ENCODE measurements at places on chromosomes 7 and 10.

- DNase-seq, result no peak
Observed at GRCh38 chr7:157700231-157701005, 363.6 kb downstream of the DNAJB6 start.

GRCh38 chr7:51000956-51001355, 218.3 kb upstream of the GRB10 start:
- DNase-seq, result no peak

- no peak for DNase-seq
Observed at GRCh38 chr10:103493916-103494877, 692 bp downstream of the NEURL1 start.

- no peak for DNase-seq
Observed at GRCh38 chr7:103389263-103389662, 41.8 kb downstream of the PSMC2 start.

DNA sequence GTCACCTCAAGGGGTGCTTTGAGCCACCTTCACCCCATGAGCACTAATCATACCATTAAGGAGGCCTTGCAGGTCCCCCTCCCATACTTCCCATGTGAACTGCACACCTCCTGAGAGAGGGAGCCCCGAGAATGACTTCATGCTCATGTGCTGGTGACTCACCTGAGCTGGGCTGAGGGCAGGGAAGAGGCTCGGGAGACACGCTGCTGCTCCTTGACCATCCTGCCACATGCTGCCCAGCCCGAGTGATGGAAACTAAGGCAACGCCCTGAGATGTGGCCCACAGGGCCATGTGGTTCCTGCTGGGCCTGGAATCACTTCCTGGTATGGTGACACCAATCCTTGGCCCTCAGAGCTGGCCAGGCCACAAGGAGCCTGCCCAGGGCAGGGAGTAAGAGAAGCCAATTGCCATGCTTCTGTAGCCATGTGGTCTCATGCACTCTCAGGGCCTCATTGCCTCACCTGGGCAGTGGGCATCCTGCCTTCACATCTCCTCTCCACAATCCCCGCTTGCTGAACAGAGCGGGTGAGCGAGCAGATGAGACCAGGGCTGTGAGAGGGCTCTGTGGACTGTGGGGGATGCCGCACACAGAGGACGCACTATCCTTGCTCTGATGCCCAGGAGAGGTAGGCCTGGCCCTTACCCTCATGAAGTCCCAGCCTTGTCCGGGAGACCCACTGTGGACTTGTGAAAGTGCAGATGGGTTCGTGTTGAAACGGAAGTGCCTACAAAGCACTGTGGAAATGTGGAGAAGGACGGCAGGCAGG, 18.3 kb upstream of the PPIF start:
- DNase-seq, result no peak

DNA sequence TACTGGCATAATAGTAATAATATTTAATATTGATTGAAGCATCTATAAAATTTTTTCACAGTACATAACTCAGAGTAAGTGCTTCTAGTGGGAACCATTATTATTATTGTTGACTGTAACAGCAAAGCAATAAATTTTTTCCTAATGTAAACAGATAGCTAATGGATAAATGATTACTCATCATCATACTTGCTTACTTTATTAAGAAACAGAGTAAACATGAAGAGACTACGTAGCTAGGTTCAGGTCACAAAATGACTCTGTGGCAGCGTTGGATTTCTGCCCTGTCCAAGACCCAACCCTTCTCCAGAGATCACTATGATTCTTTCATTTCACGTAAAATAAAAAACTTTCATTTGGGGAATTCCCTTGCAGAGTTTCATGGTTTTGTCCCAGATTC, 8.3 kb upstream of the ABCB5 start:
- no peak for DNase-seq

DNA sequence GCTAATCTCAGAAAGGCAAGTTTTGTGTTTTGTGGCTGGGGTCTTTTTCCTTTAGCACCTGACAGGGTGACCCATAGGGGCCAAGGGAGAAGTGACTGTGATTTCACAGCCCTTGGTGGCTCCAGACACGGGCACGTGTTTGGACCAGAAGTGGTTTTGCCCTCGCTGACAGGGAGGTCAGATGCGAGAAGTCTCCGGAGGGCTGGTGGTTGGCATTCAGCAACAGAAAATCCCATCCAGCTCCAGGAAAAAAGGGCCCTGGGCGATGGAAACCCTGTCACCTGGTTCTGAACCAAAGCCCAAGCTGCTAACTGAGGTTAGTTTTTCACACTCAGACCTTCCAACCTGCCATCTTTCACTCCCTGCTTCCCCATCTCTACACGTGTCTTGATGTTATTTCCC, 272.9 kb downstream of the TRIL start:
- no peak for DNase-seq

- DNase-seq, result no peak
Observed at GRCh38 chr10:35921866-35922350, 279.8 kb upstream of the FZD8 start.

GRCh38 chr10:37552881-37553280, 304.5 kb downstream of the ZNF248 start:
- DNase-seq, result no peak

- DNase-seq, result no peak
Observed at GRCh38 chr10:22365233-22365632, 19.9 kb downstream of the SPAG6 start.

- DNase-seq, result no peak
Observed at GRCh38 chr10:633279-634245, 55.9 kb downstream of the DIP2C start.

All from OCI-LY7 (cell line).